Stimulated activated naive CD4-positive, alpha-beta T cell treated with Interleukin-2 at 50 U/mL for 16 hours (primary cell): ENCODE measurements at places on chromosomes 7 and 10.
A peak's percentile ranks its signal among the peaks of the same experiment; 100 is the strongest.

DNA sequence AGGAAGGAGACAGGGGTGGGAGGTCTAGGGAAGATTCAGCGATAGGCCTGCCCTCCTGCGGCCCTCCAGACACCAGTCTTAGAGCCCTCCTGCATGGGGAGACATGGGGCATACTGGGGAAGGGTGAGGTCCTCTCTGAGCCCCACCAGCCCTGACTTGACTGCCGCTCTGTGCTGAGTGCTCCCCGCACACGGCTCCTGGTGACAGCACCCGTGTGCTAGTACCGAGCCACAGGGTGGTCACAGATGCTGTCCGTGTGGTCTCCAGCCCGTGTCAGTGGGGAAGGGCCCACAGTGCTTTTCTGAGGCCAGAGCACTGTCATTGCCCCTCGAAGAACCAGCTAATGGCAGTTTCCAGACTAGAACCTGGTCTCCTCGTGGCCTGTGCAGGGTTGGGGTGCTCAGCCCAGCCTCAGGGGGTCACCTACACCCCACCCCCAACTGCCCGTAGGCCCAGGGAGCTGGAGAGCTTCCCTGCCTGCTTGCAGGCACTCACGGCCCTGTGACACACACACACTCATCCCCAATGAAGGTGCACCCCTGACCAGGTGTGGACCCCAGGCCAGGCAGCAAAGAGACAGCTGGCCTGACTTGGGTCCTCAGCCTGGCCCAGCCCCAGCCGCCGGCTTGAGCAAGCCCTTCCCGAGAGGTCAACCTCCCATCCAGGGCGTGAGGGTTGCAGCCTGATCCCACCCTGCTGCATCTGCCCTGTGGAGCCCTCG is 86.0 kb upstream of the RET start:
- DNase-seq, result no peak

DNA sequence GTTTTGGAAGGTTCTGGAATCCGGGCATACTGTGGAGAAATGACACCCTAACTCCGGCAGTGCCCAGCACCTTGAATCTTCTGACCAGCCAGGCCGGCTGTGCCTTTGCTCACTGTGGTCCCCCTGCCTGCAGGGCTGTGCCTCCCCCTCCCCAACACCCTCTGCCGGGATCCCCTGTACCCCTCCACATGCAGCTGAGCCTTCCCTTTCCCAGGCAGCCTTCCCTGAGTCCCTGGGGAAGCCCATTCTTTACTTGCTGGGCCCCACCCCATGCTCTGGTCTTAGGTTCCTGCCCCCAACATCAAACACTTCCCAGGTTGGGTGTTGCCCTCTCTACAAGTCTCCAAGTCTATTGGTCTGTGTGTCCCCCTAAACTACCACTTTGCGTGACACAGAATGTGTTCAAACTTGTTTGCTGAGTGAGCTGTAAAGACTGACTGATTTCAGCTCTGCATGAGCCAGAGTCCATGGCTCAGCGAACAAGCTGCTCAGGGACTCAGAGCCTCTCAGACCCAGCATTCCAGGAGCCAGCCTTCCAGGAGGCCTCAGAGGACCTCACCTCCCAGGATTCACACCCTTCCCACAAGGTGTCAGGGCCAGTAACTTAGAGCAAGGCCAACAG is 31.6 kb downstream of the CALML5 start:
- no peak for DNase-seq

GRCh38 chr10:120791316-120791715 is 59.8 kb upstream of the WDR11 start:
- no peak for DNase-seq

GRCh38 chr7:801940-802381 is 30.3 kb upstream of the SUN1 start:
- DNase-seq, result no peak

GRCh38 chr10:71277914-71278665 is 41.0 kb upstream of the SLC29A3 start:
- no peak for DNase-seq

DNA sequence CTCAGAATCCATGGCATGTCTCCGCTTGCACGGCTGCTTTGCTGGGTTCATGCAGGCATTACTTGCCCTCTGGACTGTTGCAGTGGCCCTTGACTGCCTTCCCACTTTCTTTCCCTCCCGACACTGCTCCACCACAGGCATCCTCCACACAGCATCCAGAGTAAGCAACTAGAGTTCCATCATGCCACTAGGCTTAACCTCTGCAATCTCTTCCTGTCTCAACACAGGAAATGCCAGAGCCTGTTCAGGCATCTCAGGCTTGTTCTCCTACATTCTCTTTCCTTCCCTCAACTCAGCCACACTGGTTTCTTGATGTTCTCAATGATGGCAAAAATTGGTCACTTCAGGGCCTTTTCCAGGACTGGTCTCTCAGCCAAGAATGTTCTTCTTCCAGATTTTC is 284.5 kb upstream of the KLF6 start:
- DNase-seq, result no peak

DNA sequence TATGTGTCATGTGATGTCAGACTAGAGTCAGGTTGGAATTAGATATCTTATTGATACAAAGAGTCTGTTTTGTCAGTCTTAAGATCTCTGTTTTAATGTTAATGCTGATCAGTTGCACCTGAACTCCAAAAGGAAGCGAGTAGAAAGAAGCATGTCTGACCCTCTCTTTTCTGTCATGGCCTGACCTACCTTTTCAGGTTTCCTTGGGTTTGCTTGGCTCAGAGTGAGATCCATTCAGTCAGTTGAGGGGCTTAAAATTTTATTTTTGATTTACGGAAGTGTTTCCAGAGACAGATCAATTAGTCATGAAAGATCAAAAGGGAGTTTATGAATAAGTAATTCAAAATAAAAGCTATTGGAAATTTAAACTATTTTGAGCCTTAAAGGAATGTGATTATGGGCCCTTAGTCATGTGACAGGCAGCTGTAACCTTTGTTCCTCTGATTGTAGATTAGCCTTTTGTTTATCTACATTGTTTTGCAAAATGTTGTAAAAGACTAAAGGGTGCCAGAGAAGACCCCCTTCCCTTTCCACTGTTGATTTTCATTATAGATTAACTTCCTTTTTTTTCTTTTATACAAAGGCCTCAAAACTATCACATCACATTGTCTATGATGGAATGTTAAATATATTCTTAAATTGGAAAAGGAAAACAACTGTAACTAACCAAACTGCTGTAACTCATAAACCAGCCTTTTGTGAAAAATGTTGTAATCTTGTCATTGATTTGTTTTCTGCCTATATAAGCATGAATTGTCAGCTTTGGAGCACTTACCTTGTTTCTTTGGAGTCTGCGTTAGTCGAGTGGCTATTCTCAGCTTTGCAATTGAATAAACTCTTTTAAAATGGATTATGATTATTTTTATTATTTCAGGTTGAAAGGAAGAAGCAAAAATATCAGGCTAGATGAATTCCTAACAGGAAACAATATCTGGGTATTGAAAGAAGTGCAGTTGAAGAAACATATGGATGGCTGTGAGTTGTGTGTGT is 195.5 kb upstream of the MBL2 start:
- DNase-seq, result no peak

DNA sequence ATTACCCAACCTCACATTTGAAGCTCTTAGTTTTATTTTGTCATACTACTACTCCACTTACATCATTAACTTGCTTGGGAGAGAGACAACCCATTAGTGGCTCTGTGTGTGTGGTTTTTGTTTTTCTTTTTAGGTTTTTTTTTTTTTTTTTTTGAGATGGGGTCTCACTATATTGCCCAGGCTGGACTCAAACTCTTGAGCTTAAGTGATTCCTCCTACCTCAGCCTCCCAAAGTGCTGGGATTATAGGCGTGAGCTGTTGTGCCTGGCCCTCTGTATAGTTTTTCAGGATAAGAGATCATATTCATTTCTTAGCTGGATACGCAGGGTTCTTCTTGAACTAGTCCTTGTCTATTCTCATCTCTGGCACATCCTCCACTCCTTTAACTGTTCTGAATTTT is 41.1 kb downstream of the KMT2E start:
- DNase-seq, result no peak

GRCh38 chr10:78700816-78701520 is 367.8 kb upstream of the ZMIZ1 start:
- DNase-seq, result no peak

DNA sequence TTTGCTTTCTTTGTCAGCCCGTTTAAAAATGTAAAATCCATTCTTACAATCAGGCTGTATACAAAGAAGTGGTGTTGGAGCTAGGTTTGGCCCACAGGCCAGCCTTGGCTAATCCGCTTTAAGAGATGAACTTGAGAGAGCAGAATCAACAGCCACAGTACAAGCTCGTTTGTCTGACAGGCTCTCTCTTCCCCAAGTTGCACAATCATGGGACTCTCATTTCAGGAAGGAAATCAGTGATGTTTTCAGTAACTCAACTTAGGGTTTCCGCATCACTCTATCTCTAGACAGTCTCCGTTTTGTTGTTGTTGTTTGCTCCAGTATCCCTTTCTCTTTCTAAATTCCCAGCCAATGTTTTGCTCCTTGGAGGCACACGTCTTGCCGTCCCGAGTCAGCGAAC is 582.0 kb upstream of the MKI67 start:
- no peak for DNase-seq

- peak; percentile 28 for DNase-seq
Measured at GRCh38 chr7:130894146-130894908, 160.3 kb upstream of the KLF14 start.

DNA sequence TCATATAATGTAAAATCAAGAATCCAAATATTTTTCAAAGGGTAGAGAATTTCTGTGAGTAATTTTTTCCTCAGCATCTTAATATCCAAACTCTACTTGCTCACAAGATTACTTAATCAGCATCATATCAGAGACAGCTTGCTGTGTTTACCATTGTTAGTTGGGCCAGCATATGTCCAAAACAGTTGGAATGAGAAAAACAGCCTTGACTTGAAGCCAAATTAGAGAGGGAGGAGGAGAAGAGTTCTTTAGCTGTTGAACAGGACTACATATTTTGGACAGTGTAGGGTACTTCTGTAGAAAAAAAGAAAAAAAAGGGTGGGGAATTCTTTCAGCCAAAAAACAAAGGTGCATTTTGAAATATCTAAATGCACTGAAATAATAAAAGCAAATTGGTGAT is 69.8 kb downstream of the HDAC9 start:
- no peak for DNase-seq
